ENCODE measurements at places on chromosomes 1 and 21. TPM values are rescaled to one million over a fixed set of nuclear protein-coding genes. Genes with fewer than 3 reads are reported as not detected.

DNA sequence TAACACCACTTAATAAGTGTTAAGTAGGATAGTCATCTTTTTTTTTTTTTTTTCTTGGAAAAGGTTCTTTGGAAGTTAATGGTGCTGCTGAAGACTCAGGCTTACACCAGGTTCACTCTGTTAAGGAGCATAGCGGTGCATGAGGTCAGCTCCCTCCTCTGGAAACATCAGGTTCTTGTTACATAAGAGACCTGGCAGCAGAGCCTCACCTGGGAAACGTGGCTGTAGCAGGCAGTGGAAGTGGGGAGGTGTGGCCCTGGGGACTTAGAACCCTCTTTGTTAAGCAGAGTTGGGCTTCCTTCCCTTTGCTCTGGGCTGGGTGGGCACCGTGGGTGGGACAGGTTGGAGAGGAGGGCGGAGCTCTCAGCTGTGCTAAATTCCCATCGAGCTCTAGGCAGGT is 104.1 kb downstream of the CNIH3 start:
- DNase-seq: no peak
- no peaks in the 10 kb centered on the region for H3K27me3 ChIP-seq
- H3K27ac ChIP-seq: no peak overlapping the region

DNA sequence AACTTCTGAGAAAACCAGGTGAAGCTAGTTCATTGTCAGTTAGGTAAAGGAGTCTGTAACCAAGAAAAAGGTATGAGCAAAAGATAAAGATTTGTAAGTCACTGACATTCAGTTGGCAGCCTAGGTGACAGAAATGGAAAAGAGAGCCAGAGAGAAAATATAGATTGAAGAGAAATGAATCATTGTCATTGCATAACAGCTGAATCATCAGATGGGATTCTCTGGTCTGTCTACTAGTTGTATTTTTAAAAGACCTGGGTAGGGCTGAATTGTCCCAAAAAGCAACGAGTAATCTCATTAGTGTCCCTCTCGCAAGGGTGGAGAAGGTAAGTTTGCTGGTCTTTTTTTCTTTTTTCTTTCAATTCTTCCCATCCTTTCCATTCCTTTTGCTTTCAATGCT is 36.6 kb downstream of the PTGS2 start:
- DNase-seq: no peak
- no peak overlapping the region for H3K27ac ChIP-seq
- H3K27me3 ChIP-seq: no peaks in the 10 kb centered on the region
- no peaks in the 10 kb centered on the region for H3K36me3 ChIP-seq
- H3K4me1 ChIP-seq: no peaks in the 10 kb centered on the region

DNA sequence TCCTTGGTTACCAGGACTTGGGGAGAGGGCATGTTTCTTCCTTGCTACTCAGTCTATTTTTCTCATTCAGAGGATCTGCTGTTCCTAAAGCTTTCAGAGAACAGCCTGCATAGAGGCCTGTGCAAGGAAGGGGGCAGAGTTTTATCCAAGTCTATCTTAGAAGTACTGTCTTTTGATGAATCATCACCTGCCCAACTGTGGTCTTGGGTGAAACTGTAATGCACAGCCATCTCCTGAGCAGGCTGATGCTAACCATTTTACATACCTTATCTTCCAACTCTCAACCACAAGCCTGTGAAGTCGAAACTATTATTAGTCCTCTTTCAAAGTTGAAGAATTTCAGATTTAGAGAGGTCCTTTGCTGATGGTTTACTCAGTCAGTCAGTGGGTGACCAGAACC is 368.0 kb downstream of the HHAT start:
- H3K4me3 ChIP-seq: no peak overlapping the region
- peaks cover 7% of the 10 kb centered on the region for H3K4me1 ChIP-seq
- no peak for DNase-seq
- no peaks in the 10 kb centered on the region for H3K36me3 ChIP-seq

DNA sequence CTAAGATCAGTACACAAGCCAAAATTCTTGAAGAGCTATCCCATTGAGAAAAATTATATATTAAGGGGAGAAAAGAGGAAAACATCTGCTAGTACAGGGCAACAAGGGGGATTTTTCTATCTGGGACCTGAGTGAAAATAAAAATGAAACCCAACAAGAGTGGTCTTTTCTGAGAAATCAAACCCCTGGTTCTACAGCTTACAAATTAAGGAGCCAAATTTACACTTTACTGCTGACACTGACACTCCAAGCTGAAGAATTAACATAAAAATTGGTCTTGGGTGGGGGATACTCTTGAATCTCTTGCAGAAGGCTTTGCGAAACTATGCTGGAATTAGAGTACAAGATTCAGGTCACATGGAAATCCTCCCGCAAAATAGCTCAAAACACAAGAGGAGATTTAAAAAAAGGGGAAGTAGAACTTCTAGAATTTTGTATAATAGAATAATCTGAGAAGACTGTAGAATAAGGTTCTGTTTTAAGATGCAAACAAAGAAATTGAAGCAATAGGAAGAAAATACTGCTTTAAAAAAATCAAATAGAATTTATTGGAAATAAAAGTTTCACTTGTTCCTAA is 32.1 kb upstream of the HSPA13 start:
- DNase-seq: peak; percentile 15
- H3K4me1 ChIP-seq: peaks cover 4% of the 10 kb centered on the region
- H3K4me3 ChIP-seq: no peak overlapping the region
- no peaks in the 10 kb centered on the region for H3K36me3 ChIP-seq
- no peaks in the 10 kb centered on the region for H3K27me3 ChIP-seq

DNA sequence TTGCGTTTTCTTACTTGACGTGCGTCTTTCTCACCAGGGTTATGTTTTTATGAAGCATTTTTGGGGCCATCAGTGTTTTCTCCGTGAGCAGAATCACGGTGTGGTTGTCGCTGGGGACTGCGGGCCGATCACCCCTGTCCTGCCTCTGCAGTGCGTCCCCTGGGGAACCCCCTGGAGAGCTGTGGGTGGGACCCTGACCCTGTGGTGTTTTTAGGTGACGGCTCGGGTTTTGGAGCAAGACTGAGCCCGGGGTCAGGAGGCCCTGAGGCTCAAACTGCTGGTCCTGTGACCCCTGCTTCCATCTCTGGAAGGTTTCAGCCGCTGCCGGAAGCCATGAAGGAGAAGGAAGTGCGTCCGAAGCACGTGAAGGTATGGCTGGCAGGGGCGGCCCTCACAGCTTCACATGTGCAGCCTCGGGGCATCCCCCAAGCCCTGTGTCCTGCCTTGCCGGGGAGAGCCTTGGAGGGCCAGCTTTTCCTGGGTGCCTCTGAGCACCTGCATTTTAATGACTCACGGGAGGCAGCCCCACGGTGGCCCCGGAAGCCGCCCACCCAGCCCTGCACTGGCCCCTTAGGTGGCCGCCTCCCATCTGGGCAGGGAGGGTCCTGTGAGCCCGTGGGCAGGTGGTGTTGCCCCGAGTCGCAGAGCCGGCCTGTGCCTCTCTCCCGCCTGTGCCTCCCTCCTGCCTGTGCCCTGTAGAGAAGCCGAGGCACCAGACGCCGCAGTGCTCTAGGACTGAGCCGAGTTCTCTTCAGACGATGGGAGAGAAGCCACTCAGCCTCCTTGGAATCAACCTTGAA is 36.7 kb upstream of the DIP2A start:
- no peaks in the 10 kb centered on the region for H3K4me1 ChIP-seq

KRTAP12-2 gene
- polyA plus RNA-seq: not detected

GRCh38 chr21:26117324-26117971 is 53.1 kb downstream of the APP start:
- no peaks in the 10 kb centered on the region for H3K27me3 ChIP-seq
- no peaks in the 10 kb centered on the region for H3K36me3 ChIP-seq
- no peak overlapping the region for H3K27ac ChIP-seq
- no peak overlapping the region for H3K4me3 ChIP-seq

- H3K27me3 ChIP-seq: no peaks in the 10 kb centered on the region
- DNase-seq: no peak
- H3K27ac ChIP-seq: no peak overlapping the region
- H3K4me1 ChIP-seq: no peaks in the 10 kb centered on the region
- H3K4me3 ChIP-seq: no peak overlapping the region
- H3K36me3 ChIP-seq: no peaks in the 10 kb centered on the region
Observed at GRCh38 chr1:47963568-47964358, 33.4 kb downstream of the TRABD2B start.

PALMD gene
- polyA plus RNA-seq: not detected

CGN gene
- polyA plus RNA-seq: 0.22 TPM

- no peaks in the 10 kb centered on the region for H3K36me3 ChIP-seq
- no peak within 1 kb of the TSS for H3K27ac ChIP-seq
- no peak within 1 kb of the TSS for H3K4me3 ChIP-seq
- H3K4me1 ChIP-seq: peaks cover 1% of the 10 kb centered on the region
- peaks cover 14% of the 10 kb centered on the region for H3K27me3 ChIP-seq
Observed at GRCh38 chr1:110519125-110519810, at the start of gene KCNA10. Gene KCNA10, minus strand, starts transcription at chr1:110519175. Its CDS starts 388 bp downstream, at chr1:110518787.

DNA sequence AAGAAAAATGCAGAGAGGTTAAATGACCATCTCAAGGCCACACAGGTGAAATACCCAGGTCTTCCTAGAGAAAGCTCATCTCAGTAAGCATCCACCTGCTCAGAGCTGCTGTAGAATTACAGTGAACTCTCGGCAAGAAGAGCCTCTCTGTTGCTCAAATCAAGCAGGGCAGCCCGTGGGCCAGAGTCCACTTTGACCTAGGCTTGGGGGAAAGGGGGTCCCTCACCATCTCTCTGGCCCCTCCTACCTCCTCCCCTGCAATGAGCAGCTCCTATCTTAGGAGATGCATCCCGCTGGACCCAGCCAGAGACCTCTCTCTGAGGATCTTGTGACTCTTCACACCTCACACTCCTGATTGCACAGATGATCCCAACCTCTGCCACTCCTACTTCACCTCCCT is 364.7 kb downstream of the PTPRU start:
- H3K4me3 ChIP-seq: no peak overlapping the region
- no peaks in the 10 kb centered on the region for H3K27me3 ChIP-seq
- no peak overlapping the region for H3K27ac ChIP-seq
- no peaks in the 10 kb centered on the region for H3K36me3 ChIP-seq

DNA sequence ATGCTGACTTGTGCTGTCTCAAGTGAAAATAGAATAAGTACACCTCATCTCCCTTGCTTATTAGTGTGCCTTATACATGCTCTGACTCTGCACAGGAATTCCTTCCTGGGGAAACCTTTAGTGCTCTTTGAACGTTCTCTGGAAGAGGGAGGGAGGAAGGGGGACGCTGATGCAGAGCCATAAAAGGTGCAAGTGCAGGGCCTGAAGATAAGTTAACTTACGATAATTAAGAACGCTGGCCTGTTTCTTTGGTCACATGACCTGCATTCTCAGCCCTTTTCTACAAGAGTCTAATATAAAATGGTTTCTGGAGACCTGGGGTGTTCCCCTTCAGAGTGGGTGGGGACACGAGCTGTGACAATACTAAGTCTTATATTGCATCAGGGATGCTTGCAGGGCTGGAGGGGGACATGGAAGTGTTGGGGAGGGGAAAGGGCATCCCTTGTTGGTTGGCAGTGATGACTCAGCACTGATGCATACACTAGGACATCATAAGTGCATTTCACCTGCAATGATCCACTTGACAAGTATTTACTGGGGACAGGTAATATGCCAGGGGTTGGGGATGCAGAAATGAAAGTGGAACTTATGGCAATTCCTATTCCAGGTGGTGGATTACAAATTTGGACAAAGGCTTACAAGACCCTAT is 26.3 kb upstream of the KIAA0040 start:
- no peak overlapping the region for H3K4me3 ChIP-seq
- H3K27me3 ChIP-seq: no peaks in the 10 kb centered on the region
- peaks cover 42% of the 10 kb centered on the region for H3K4me1 ChIP-seq
- DNase-seq: no peak
- H3K27ac ChIP-seq: no peak overlapping the region

DNA sequence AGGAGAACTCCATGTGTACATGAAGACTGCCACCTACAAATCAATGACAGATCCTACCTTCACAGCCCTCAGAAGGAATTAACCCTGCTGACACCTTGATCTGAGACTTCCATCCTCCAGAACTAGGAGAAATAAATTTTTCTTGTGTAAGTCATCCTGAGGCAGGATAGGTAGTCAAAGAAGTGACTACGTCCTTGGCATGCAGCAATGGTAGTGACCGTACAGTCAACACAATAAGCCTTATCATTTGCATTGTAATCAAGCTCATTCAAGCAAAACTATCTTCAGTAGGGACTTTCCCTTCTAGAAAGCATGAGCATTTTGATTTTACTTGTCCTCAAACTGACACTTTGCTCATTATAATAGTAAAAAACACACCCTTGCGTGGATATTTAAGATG is 64.0 kb upstream of the KCNK1 start:
- DNase-seq: no peak
- no peaks in the 10 kb centered on the region for H3K4me1 ChIP-seq
- H3K27ac ChIP-seq: no peak overlapping the region
- no peaks in the 10 kb centered on the region for H3K36me3 ChIP-seq
- H3K4me3 ChIP-seq: no peak overlapping the region

- peak within 1 kb of the TSS; percentile 65 for H3K4me3 ChIP-seq
- H3K4me1 ChIP-seq: peaks cover 31% of the 10 kb centered on the region
- H3K27me3 ChIP-seq: no peaks in the 10 kb centered on the region
- no peaks in the 10 kb centered on the region for H3K36me3 ChIP-seq
- peak; percentile 81 for DNase-seq
Observed at GRCh38 chr1:54800899-54801759, at the start of gene TTC22. Gene TTC22, minus strand, starts transcription at chr1:54801323. Its CDS starts 160 bp downstream, at chr1:54801163.

DNA sequence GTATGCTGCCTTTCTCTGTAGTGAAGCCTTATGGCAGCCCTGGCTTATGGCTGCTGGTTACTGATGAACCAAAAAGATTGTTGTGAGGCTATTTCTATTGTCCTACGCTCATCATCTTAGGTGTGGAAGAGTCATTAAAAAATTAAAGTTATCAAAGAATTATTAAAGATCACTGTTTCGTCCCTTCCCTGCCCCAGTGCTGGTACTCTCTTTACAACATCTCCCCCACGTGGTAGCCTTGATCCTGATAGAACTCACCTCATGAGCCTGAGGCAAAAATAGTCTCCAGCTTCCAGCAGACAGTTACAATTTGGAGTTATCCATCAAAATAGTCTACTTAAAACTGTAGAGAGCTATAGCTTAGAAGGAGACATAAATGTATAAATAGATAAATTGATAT is 201.5 kb downstream of the S1PR1 start:
- peaks cover 33% of the 10 kb centered on the region for H3K4me1 ChIP-seq
- no peak overlapping the region for H3K4me3 ChIP-seq
- DNase-seq: peak; percentile 39
- no peaks in the 10 kb centered on the region for H3K27me3 ChIP-seq
- H3K36me3 ChIP-seq: no peaks in the 10 kb centered on the region
- no peak overlapping the region for H3K27ac ChIP-seq

GRCh38 chr1:11615090-11615489 is 39.1 kb downstream of the FBXO2 start:
- no peaks in the 10 kb centered on the region for H3K36me3 ChIP-seq
- H3K4me3 ChIP-seq: no peak overlapping the region
- DNase-seq: no peak
- no peaks in the 10 kb centered on the region for H3K4me1 ChIP-seq
- no peak overlapping the region for H3K27ac ChIP-seq
- H3K27me3 ChIP-seq: peaks cover 3% of the 10 kb centered on the region

Data from B cell (primary cell).